ENCODE measurements at places on chromosomes 4 and X.

DNA sequence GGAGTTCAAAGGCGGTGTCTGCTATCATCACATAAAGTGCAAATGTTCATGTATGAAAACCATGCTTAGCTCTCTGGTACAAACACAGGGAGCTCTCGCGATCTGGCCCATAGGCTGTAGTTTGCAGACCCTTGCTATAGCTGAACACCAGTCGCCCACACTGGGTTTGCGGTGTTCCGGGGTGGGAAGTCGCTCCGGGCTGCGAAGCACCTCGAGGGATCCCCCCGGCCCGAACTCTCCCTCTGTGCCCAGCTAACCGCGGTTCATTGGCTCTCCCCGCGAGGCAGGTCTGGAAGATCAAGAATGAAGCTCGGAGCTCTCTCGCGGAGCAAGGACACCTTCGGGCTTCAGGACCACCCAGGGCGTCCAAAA lies 341 bp upstream of the PRPS2 start:
- no peak for DNase-seq

DNA sequence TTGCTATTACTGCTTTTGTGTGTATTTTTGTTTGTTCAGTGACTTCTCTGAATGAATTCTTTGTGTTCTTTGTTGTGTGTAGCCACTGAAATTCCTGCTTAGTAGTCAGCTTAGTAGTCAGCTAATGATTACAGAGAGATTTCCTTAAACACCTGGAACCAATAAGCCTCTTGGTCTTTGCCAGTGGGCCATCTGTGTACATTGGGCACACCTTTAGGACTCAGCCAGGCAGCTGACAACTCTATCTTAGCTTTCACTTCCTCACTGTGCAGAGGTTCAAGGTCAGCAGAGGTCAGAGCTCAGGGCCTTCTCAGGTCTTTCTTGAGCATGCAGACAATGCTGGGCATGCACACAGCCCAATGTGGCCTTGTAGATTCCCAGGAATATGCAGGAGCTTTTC lies 59.3 kb downstream of the RWDD4 start:
- no peak for DNase-seq

DNA sequence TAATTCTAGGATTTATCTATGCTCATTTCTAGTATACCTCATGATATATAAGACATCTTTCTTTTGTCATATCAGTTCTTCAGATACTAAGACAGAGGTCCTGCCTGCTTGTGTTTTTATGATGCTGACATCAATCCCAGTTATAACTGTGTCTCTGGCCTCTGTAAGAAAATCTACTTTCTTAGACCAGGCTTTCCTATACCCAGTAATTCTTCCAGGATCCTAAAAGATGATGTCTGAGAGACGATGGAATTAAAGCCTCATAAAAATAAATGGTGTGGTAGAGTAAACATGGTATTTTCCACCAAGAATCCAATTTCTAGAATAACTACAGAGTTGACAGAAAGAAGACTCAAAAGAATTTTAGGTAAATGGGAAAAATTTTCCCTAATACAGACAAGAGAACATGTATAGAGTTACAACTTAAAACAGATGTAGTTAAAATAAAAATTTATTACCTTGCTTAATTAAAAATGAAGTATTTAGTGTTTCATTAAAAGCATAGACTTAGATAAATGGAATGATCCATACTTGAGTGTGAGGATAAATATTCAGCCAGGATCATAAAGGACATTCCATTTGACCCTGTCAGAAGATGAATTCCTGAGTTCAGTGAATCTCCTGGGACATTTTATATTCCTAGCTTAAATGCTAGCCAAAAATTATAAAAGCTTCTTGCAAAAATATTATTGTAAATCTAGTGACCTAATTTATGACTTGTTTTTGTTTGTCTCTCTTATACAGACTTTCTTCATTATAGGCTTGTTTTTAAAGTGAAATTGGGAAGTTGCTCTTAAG lies 137.4 kb downstream of the PDLIM5 start:
- DNase-seq = no peak

DNA sequence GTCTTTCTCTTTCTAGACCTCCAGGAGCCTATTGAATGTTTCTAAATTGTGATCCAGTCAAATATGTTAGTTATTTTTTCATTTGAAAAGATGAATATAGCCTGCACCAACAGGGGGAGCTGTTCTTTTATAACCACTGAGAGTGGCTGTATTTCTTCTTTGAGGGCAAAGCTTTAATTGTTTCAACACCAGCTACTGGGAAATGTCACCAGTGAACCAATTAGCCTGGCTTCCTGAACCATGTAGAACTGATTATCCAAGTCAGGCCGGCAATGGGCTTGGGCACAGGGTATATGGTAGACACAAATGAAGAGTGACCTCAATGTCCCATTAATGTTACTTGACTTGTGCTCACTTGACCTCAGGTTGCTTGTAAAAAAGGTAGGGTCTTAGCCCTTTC lies 4.8 kb upstream of the DAPP1 start:
- peak; percentile 53 for DNase-seq

GRCh38 chr4:154332681-154333421 lies 158.7 kb downstream of the DCHS2 start:
- no peak for DNase-seq

DNA sequence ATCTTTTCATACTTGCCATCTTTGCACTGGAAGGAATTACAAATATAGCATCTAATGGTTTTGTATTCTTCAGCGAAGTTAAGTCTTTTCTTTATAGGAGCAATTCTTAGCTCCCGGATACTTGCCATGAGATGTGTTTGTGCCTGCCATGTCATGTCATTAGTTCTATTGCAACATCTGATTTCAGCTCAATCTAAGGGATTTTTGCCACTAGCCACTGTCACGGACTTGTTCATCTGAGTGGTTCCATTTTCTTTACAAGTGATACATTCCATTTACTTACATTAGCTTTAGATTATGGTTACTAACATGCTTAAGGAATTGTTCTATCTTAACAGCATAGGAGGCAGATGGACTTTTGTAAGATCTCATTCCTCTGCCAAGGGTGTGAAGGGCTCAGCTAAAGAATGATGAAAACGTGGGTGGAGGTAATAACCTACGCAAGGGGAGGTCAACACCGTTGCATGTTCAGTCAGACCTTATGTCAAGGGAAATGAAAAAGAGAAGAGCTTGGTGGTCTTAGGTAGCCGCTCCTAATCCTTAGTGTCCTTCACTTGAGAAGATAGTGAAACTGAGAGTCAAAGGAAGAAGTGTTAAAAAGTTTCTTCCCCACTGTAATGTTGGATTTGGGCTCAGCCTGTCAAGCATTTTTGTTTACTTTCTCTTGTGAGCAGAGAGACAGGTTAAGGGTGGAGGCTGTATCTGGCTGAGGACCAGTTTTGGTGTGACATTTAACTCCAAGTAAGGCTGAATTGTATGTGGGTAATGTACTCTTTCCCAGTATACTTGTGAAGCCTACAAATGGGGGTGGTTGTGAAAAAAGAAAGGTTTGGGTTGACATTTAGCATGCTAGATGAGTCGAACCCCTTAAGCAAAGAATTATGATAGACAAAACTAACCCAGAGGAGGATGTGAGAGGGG lies 3.6 kb upstream of the KLHL2 start:
- DNase-seq = peak; percentile 52

DNA sequence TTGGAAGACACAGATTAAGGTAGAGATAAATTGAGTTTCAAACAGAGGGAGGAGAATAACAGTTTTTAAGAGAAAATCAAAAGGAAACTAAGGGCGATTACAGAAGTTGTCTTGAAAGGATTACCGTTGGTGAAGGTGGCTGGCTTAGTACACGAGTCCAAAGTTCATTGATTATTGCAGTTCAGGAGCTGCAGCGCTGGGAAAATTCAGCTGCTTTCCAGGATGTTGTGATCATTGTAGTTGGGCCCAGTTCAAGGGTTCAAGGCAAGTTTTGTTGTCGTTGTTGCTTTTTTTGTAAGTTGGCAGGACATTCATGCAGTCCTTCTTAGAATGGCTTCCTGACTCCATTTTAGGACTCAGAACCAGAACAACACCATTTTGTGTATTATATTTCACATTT lies 461.7 kb downstream of the RAPGEF2 start:
- no peak for DNase-seq

DNA sequence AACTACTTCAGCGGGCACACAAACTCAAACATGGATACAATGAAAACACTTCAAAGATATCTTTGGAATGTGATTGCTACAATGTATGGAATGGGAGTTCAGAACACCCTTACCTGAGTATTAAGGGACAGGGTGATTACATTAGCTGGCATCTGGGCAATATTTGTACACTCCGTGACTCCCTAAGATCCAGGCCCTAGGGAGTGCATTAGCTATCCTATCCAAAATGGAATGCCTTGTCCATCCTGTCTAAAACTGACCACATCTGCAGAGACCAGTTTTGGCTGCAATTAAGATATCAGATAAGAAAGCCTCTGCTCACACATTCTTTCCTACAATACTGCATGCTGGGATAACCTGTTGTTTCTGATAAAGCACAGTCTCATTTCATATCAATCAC lies 176.6 kb upstream of the EMCN start:
- peak; percentile 9 for DNase-seq

GRCh38 chr4:113355550-113356371 lies 306.3 kb downstream of the ANK2 start:
- peak; percentile 87 for DNase-seq

DNA sequence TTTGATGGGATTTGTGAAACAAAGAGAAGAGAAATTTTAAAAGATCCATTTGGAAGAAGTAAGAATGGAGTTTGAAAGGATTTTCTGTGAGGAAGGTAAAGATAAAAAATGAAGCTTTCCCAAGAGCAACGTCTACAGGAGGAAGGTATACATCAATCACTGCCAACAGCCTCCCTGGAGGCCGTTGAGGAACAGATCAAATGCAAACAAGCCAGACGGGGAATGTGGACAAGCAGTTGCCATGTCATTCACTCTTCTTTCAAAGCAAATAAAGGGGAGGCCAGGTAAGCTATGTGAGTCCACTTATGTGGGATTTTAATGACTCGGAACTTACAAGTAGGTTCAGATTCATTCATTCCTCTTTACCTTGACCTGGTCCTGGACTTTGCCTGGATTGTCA lies 1020.5 kb upstream of the AGA start:
- DNase-seq = no peak

DNA sequence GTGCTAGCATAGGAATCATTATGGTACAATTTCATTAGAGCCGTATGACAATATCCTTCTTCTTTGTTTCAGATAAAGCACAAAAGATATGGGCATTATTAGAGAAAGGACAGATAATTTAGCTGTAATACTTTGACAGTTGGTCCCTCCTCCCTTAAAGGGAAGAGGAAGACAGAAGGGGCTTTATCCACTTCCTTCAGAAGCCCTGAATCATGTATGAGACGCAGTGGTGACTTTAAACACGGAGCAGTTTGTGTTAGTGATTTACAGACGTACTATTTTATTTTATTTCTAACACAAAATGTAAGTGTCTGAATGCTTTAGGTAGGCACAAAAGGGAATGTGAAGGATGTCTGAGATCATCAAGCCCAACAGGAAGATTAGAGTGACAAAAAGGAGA lies 467.7 kb downstream of the IL15 start:
- DNase-seq = no peak

GRCh38 chr4:132646186-132646585 lies 502.9 kb upstream of the PCDH10 start:
- peak; percentile 39 for DNase-seq

- DNase-seq = peak; percentile 12
Observed at GRCh38 chrX:78658845-78659744, at the start of gene RTL3. Gene RTL3, minus strand, starts transcription at chrX:78659328. Its CDS starts 908 bp downstream, at chrX:78658420.

GRCh38 chr4:110586131-110586850 lies 36.6 kb downstream of the PITX2 start:
- peak; percentile 69 for DNase-seq

- peak; percentile 94 for DNase-seq
Observed at GRCh38 chr4:39568805-39569204, 41.6 kb upstream of the UGDH start.

DNA sequence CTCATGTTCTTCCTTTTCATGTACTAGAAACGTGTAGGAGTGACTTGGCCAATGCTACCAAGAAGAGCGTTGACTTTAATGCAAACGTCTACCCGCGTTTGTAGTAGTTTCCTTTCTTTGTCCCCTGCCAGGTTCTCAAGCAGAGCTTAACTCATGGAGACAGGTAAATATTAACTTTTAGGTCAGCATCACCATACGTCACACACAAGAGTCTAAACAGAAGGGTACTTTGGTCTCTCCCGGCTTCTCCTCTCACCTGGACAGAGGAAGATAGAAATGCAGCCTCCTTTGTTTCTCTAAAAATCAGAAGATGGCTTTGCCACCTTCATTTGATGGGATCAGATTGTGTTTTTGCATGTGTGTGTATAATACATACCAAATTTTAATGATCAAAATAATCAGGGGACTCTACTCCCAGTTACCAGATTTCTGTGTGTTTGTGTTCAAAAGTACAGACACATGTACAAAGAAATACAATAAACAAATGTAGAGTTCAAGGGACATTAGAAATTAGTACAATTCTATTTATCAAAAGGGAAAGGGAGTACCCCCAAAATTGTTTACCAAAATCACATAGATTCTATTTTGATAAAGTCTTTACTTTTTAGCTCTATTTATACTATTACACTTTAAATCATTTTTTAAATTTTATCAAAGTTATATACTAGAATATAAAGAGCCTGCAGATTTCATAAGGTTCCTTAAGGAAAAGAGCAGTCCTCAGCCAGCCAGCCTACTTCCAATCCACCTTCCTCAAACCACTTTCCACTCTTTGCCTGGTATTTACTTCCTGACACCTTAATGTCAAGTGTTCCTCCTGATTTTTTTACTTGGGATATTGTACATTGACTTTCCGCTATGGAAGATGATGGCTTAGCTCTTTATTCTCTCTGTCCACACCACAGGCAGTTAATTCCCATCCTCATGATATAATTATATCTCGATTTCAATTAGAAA lies 195.5 kb downstream of the RELL1 start:
- DNase-seq = no peak

- DNase-seq = no peak
Observed at GRCh38 chr4:68810919-68811318, 4.9 kb upstream of the UGT2B10 start.

DNA sequence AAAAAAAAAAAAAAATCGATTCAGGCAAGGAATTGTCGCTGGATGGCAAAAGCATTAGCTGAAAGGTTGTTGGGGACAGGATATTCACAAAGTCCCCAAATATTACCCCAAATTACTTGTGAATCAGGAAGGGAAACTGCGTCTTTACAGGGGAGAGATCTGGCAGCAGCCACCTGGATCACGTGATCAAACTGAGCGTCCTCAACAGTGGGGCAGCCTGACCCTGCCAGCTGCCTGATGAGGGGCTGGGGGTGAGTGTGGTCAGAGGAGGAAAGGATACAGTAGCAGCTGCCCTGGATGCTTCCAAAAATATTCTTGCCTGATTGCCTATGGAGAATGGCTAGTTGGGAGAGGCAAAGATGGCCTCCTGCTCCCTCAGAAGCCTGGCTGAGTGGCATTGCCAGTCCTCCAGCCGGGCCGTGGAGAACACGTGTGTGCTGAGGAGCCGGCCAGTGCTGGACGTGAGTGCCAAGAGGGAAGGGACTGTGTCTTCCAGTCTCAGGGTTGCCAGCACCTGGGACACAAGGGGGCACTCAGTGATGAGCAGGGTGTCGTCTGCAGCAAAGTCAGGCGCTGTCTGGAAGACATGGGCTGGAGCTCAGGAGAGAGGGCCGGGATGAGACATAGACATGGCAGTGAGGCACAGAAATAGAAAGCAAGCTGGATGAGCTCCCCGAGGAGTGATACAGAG lies 3.0 kb upstream of the LAGE3 start:
- no peak for DNase-seq
